ENCODE measurements at places on chromosomes 11 and 22.

DNA sequence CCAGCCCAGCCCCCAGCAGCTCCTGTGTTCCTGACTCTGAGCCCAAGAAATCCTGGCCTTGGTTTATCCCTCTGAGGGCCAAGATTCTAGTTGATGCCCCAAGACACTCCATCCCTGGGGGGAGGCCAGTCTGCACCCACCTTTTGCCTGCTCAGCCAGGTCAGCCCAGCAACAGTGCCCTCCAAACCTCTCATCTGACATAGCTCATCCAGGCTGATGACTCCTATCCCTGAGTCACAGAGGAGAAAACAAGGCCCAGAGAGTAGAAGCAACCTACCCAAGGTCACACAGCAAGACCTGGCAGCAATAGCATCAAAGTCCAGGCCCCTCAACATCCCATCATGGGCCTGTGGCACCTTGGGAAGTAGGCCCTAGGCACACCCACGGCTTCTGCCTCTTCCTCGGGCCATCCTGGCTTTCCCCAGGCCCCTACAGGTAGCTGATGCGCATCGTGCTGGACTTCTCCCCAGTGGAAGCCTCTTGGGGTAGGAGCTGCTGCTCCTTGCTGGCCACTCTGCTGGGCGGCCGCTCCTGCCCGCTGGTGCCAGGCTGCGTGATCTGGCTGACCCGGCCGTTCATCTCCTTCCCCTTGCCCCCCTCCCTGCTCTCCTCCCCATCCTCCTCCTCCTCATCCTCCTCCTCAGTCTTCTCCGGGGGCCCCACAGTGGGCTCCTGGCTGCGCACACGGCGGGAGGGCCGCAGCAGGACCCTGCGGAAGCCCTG lies 6.0 kb downstream of the SSTR3 start:
- no peak for DNase-seq

DNA sequence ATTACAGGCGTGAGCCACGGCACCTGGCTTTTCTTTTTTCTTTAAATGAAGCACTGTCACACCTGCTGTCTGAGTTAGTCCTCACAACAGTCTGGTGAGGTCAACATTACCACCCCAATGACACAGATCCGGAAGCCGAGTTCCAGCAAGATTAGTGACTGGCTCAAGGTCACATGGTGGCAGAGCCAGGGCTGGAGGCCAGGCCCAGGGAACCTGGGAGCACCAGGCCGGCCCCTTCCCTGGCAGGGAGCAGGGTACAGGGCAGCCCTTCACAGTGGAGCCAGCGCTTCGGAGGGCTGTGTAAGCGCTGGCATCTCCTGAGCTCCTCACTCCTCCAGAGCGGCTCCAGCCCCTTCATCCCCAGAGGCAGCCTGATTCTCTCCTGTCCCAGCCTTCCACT lies 118.7 kb downstream of the ST3GAL4 start:
- no peak for DNase-seq

DNA sequence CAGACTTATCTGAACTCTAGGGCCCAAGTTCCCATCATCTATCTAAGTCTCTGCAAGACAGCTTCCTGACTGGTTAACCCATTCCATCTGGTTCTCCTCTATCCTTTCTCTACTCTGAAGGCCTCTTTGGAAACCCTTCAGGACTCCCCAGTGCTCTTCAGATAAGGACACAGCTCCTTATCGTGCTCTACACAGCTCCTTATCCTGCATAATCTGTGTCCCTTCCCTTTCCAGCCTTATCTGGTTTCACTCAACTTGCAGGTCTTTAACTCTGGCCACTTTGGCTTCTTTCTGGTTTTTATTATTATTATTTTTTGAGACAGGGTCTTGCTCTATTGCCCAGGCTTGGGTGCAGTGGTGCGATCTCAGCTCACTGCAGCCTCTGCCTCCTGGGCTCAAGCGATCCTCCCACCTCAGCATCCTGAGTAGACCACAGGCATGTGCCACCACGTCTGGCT lies 10.6 kb downstream of the ENDOD1 start:
- DNase-seq = no peak

DNA sequence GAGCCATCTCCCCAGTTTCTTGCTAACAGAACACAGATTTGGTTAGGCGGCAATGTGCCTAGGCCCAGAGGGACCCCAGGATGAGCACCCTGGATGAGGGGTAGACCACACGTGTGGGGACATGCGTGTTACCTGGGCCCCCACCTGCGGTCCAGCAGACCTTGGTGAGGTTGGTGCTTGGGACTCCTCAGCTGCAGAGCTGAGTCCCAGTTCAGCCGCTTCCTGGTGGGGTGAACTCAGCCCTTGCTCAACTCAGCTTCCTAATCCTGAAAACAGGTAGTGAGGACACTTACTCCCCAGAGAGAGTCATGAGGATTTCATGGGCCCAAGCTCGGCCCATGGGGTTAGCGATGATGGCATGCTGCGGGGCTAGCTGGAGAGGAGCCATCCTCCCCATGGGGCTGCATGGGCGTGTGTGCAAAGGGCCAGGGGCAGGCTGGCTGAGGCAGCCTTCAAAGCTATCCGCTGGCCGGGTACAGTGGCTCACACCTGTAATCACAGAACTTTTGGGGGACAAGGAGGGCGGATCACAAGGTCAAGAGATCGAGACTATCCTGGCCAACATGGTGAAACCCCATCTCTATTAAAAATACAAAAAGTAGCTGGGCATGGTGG lies 46.9 kb upstream of the SHISAL1 start:
- DNase-seq = no peak

- DNase-seq = no peak
These were observed 1.5 kb downstream of the DBX1 start for GRCh38 chr11:20158597-20159257.

- DNase-seq = no peak
These were observed 11.3 kb downstream of the VPS37C start for GRCh38 chr11:61149624-61150615.

DNA sequence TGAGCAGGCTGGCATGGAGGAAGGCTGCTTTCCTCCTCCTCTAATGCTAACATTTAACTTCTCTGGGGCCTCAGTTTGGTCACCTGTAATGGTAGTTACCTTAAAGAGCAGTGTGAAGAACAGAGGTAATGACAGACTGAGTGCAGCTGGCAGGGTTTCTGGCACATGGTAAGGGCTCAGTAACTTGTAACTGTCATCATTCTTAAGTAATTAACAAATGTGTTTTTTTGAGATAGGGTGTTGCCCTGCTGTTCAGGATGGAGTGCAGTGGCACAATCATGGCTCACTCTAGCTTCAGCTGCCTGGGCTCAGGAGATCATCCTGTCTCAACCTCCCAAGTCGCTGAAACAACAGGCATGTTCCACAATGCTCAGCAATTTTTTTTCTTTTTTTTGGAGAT lies 242.0 kb upstream of the SYN3 start:
- no peak for DNase-seq

DNA sequence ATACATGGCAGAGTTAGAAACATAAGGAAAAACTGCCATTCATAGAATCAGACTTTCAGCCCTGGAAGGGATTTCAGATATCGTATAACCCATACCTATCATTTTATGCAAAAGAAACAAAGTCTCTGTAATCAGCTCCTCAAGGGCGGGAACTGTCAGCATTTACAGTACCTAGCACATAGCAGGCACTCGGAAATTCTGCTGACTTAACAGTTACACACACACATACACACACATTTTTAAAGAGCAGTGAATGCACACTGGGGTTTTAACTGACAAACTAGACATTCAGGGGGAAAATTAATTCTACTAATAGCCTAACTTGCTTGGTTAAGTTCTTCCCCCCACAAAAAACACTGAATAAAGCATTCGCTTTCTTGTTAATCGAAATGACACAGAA lies 8.7 kb downstream of the GNG3 start:
- no peak for DNase-seq
